A549 treated with RU486 at 1 μM for 4 hours (cell line): ENCODE measurements at places on chromosomes 2 and 18. TPM values are rescaled to one million over a fixed set of nuclear protein-coding genes. Genes with fewer than 3 reads are reported as not detected.

Gene IL36G
- not detected in 5 replicates for total RNA-seq

Gene EGR4
- 0.17 to 0.37 TPM (median 0.27 TPM) in 5 replicates for total RNA-seq

Gene ALK
- not detected in 5 replicates for total RNA-seq

Gene MERTK
- total RNA-seq, result 1.4 to 2.0 TPM (median 1.8 TPM) in 5 replicates

Gene GNAL
- total RNA-seq, result 4.0 to 6.8 TPM (median 6.2 TPM) in 5 replicates

Gene DSC2
- total RNA-seq, result 0.93 to 1.8 TPM (median 1.3 TPM) in 5 replicates

Gene MSH2
- total RNA-seq, result 27.2 to 54.5 TPM (median 43.6 TPM) in 5 replicates

Gene LRRTM1
- total RNA-seq, result not detected in 5 replicates

Gene CERS6
- total RNA-seq, result 8.0 to 16.4 TPM (median 15.3 TPM) in 5 replicates

Gene VSNL1
- total RNA-seq, result not detected in 5 replicates

Gene TLX2
- 0.22 to 0.45 TPM (median 0.34 TPM) in 5 replicates for total RNA-seq

Gene SPR
- total RNA-seq, result 89.5 to 146 TPM (median 142 TPM) in 5 replicates

Gene FKBP1B
- 8.3 to 11.7 TPM (median 9.3 TPM) in 5 replicates for total RNA-seq

Gene CAPN14
- total RNA-seq, result 0.03 to 0.07 TPM (median 0.05 TPM) in 3 of 5 replicates, not detected in the others

Gene PDE1A
- total RNA-seq, result 0.12 to 0.33 TPM (median 0.15 TPM) in 3 of 5 replicates, not detected in the others

Gene CDH19
- total RNA-seq, result 0.63 to 1.8 TPM (median 1.2 TPM) in 5 replicates

Gene CYTIP
- total RNA-seq, result not detected in 5 replicates

Gene PPP1R1C
- 1.7 to 3.3 TPM (median 1.8 TPM) in 5 replicates for total RNA-seq

Gene KLHL30
- 0.10 to 0.22 TPM (median 0.14 TPM) in 5 replicates for total RNA-seq

Gene SYT4
- not detected in 5 replicates for total RNA-seq

Gene FAM124B
- total RNA-seq, result 0.06 TPM in 1 of 5 replicates, not detected in the others

Gene ADAM23
- total RNA-seq, result 8.5 to 11.2 TPM (median 9.6 TPM) in 5 replicates

Gene PAX8
- total RNA-seq, result 0.54 to 1.2 TPM (median 1.1 TPM) in 5 replicates

Gene STARD6
- not detected in 5 replicates for total RNA-seq
